Esophagus squamous epithelium (tissue), 5 donors: ENCODE measurements at places on chromosomes 11 and 22.

DNA sequence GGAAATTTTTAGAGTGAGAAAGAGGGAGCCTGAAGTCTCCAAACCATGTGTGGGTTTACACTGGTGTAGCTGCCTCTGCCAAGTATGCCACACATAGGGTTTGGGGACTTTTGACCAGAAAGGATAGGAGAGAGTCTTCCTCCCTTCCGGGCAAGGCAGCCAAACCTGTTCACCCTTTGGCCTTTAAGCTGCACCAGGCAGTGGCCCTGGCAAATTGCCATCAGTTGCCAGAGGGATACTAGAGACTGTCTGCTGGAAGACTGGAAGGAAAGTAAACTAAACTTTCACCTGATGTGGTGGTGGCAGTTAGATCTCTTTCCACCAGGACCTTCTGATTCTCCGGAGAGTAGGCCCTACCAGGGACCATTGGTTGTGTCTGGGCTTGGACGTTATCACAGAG lies 1263.2 kb downstream of the FAM181B start:
- no peak for DNase-seq

DNA sequence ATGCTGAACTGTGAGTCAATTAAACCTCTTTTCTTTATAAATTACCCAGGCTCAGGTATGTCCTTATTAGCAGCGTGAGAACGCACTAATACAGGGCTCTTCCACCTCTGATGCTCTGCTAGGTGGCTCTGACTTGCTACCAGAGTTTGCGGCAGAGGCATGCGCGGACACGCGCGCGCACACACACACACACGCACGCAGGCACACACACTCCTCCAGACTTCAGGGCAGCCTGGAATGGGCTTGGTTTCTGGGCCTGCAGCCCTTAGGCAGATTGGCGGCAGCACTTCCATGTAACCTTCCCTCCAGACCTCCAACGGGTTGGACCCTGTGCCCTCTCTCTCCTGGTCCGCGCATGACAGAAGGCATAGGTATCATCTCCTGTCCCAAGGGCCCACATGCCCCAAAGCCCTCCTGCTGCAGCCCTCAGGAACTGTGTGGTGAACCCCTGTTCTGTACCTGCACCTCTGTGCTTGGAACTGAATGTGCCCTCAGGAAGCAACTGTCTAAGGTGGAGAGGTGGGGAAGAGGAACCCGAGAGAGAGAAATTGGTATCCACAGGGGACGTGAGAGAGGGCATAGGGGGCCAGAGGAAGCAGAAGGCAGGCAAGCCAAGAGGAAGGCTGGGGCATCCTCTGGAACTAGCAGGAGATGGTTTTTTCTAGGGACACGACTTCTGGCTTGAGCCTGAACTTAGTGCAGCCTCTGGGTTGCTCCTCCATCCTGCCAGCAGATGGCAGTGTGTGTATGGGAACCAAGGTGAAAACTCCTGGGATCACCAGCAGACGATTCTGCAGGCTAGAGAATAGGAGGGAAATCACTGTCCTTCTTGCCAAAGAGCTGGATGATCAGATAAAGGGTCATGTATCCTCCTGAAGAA lies 23.4 kb upstream of the RIC3 start:
- no peak for DNase-seq

GRCh38 chr22:25136953-25137576 lies 62.6 kb upstream of the CRYBB3 start:
- DNase-seq, result no peak

DNA sequence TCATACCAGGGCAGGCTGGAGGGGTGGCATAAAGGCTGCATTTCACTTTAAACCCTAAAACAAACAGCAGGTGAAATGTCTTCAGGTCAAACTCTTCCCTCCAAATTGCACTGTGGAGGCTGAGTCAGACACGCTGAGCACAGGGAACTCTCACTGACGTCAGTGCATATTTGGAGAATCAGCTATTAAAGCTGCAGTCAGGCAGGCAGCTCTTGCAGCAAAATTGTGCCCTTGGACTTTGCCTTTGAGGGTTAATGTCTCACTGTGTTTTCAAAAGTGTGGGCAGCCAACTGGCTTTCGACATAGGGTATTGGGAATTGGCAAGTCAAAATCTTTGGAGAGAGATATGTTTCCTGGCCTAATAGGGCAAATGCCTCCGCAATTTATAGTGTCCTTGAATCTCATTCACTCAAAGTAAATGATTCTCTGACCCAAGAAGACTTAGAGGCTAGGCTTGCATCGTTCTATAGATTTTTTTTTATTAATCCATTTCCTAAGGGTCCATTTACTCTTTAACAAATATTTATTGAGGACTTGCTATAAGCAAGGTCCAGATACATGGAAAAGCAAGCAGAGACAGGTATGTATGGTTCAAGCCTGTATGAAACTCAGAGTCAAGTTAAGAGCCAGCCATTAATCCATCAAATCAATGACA lies 27.7 kb upstream of the SMCO4 start:
- DNase-seq, result no peak

GRCh38 chr11:79508461-79508860 lies 67.6 kb upstream of the TENM4 start:
- DNase-seq, result no peak

GRCh38 chr11:64971421-64972233 lies at the start of gene MAJIN:
Gene MAJIN, minus strand, starts transcription at chr11:64972108. Its CDS starts 12,703 bp downstream, at chr11:64959405.
- DNase-seq, result no peak

GRCh38 chr11:17722000-17722643 lies 2.8 kb downstream of the MYOD1 start:
- no peak for DNase-seq

DNA sequence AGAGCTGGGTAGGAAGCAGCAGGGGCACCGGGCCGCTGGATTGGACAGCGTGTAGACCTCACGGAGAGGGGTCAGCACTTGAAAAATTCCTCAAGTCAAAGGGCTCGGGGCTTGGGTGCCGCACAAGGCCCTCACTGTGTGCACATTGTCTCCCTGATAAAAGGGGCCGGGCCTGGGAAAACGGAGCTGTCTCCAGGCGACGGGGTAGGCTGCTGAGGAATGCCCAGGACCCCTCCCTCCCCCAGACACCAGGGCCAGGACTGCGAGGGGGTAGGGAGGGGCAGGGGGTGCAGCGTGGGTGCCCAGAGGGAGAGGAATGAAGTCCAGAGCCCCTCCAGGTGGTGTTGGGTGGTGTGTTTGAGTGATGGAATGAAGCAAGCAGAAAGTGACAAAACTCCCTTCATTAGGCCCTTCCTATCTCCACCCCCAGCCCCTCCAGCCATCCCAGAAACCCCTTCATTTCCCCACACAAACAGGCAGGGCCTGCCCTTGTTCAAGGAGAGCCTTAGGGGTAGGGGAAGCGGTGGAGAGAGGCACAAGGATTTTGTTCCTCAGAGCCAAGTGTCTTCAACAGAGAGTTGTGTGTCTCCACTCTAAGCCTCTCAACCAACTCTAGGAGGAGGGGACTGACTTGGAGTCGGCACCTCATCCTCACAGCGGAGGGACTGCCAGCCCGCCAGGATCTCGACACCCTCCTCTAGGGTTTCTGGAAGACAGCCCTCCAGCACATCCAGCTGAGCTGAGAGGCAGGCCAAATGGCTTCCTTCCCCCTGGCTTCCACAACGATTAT lies 63.9 kb downstream of the SYN3 start:
- no peak for DNase-seq

DNA sequence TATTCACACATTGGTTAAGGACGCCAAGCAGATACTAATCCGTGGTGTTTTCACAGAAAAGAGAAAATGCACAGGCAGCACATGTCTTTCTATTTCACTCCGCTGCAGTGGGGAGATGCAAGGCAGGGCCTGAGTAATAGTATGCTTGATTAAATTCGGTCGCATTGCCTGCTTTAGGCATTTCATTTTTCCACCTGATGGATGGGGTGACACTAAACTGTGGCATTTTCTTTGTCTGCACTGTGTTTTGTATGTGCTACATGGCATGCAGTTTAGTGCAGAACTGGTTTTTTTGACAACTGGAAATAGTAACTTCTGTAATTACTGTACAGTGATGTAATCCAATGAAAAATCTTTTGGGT lies 94.9 kb downstream of the SLC17A6 start:
- no peak for DNase-seq

- no peak for DNase-seq
Observed at GRCh38 chr11:68506908-68507307, 46.4 kb downstream of the PPP6R3 start.

DNA sequence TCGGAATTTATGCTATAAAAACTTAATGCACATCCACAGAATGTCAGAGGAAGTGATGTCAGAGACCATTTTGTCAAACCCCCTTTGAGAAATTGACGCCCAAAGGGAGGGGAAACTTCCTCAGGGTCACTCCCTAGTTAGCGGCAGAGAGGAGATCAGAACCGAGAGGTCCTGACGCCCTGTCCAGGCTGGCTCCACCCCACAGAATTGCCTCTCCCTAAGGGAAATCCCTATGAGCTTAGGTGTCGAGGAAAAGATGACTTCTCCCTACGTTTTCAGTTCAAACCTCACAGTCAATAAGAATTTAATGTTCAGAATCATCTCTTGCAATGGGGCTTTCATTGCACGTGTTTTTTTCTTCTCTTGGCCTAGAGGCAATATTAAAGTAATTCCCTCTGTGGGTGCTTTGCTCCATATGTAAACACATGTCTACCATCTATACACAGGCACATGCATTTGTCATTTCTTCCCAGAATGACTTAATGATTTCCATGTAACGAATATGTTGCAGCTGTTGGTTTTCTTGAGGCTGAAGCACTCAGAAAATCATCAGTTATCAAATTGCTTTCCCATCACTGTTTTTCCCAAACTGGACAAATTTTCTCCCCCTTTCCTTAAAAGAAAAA lies 148.7 kb upstream of the TIMP3 start:
- DNase-seq, result no peak

- DNase-seq, result no peak
Observed at GRCh38 chr11:69409812-69410645, 71.4 kb upstream of the LINC01488 start.

GRCh38 chr22:33932997-33933396 lies 12.7 kb upstream of the LARGE1 start:
- no peak for DNase-seq

GRCh38 chr11:44624761-44625221 lies 59.3 kb downstream of the CD82 start:
- no peak for DNase-seq

DNA sequence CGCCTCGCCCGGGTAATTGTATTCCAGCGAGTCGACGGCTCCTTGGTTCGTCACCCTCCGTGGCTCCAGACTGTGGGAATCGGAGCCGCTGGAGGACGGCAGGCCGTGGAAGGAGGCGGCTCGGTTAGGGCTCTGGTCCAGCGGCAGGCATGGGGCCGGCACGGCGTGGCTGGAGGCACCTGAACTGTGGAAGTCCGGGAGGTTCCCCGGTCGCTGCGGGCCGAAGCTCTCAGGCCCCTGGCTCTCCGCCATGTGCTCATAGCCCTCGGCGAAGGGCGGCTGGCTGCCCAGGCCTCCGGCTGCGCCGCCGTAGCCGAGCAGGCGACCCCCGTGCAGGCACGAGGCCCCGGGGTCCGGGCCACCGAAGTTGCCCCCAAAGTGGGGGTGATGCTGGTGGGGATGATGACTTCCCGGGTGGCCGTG lies 1.7 kb downstream of the MN1 start:
- DNase-seq, result no peak

- DNase-seq, result no peak
Observed at GRCh38 chr11:31782257-31782656, 28.9 kb downstream of the PAX6 start.

DNA sequence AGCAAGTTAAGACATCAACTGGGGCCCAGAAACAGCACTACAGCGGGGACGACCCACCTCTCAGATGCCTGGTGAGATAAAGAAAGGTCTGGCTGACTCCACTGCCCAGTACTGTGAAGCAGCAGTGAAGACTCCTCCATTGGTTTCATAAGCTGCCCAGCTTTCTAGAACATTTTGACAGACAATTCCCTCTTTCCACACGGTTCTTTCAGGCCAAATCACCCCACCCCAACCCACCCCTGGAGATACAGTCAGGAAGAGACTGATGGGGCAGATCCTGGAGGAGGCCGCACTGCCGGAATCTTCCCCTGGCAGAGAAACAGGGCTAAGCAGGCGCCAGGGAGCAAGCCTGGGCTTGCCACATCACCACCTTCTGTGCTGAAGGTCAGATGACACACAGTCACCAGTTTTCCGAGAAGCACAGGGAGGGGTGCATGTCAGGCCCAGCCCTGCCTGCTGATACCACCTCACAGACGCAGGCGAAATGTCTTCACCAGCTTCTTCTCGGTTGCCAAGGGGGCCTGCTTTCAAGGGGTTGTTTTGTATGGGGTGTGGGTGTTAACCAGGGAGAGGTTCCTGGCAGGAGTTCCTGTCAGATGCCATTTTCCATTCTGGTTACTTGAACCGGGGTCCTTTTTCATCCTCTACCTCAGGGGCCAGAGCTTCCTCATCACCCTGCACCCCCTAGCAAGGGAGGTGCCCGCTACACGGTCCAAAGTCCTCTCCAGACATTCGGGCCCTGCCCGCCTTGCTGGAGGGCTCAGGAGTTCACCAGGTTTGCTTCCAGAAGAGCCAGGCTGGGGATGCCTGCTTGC lies 1.4 kb upstream of the NEAT1 start:
- DNase-seq, result peak; percentile 86

DNA sequence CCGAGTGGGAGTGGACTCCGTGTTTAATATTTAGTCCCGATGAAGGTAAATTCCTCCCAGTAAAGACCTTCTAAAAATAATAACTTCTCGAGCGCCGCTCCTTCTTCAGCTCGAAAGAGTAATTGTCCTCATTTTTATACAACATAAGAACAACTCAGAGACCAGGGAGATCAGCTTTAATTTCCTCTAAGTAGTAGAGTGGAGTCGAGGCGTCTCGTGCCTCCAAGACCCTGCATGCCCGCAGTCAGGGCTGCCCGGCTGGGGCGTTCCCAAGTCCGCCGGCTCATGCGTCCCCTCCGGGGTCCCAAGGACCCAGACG lies 7.8 kb downstream of the WT1 start:
- DNase-seq, result no peak

GRCh38 chr22:23353004-23353403 lies 172.7 kb downstream of the BCR start:
- DNase-seq, result no peak

DNA sequence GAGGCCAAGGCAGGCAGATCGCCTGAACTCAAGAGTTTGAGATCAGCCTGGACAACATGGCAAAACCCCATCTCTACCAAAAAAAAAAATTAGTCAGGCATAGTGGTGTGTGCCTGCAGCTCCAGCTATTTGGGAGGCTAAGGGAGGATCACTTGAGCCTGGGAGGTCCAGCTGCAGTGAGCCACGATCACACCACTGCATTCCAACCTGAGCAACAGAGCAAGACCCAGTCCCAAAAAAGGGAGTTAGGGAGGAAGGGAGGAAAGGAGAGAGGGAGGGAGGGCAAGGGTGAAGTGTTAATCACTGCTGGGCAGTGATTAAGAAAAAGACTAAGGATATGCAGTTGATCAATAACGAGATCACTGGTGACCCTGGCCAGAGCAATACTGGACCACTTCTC lies 56.0 kb upstream of the APOA1 start:
- no peak for DNase-seq

GRCh38 chr11:2924381-2924780 lies 4.8 kb downstream of the PHLDA2 start:
- no peak for DNase-seq

- DNase-seq, result no peak
Observed at GRCh38 chr11:90344546-90344945, 121.7 kb upstream of the CHORDC1 start.

GRCh38 chr22:34885852-34886251 lies 180.1 kb upstream of the ISX start:
- DNase-seq, result no peak
